ENCODE measurements at places on chromosomes 16 and 17.

- peak; percentile 66 for DNase-seq
Observed at GRCh38 chr17:1515640-1516387, 598 bp downstream of the INPP5K start.

DNA sequence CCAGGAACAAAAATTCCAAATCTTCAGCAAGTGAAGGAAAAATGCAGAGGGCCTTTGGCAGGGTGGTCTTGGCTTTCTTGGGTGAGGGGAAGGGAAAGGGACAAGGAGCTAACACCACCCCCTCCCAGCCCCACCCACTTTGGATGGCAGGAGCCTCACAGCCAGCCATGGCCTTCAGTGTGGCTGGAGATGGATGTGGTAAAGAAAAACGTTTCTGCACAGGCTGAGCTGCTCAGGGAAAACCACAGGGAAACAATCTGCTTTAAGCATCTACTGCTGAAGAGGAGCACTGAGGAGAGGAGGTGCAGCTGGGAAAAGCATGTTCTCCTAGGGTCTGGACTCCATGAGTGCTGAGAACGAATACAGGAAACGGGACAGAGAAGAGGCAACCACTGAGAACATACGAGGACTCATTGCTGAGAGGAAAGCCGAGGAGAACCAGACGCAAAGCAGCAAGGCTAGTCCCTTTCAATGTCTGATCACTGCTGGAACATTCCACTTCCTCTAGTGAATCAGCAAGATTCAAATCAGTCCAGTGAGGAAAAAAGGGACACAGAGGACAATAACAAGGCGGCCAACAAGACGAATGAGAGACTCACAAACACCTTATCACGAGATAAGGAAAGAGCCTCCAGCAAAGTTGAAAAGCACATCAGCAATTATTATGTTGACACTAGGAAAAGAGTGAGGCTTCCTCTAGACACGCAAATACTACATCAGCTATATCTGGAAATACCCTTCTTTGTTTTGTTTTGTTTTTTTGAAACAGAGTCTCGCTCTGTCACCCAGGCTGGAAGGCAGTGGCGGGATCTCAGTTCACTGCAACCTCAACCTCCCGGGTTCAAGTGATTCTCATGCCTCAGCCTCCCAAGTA, 41.7 kb downstream of the ZZEF1 start:
- peak; percentile 28 for DNase-seq

DNA sequence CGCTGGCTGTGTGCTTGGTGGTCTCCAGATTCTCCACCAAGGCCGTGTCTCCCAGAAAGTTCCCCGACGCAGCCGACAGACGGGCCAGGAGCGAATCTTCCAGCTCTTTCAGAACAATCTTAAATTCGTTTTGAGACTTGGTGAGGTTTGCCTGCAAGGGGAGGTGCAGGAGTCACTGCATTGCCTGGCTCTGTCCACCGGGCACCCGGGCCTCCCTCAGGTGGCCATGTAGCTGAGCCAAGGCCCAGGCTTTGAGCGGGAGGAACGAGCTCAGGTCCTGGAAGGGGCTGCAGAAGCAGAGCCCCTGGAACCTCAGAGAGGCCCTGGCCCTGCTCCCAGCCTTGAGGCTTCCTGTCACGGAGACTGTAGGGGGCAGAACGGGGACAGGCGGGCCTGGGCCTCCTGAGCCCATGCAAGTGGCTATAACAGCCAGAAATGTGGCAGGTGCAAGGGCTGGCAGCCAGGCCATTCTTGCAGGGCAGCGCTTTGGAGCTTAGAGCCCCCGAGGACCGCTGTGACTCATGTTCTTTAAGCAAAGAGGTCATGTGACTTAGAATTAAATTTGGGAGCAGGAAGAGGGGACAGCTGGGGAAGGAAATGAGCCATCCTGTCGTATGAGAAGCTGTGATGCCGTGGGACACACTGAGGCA, 72.4 kb downstream of the PGS1 start:
- no peak for DNase-seq

DNA sequence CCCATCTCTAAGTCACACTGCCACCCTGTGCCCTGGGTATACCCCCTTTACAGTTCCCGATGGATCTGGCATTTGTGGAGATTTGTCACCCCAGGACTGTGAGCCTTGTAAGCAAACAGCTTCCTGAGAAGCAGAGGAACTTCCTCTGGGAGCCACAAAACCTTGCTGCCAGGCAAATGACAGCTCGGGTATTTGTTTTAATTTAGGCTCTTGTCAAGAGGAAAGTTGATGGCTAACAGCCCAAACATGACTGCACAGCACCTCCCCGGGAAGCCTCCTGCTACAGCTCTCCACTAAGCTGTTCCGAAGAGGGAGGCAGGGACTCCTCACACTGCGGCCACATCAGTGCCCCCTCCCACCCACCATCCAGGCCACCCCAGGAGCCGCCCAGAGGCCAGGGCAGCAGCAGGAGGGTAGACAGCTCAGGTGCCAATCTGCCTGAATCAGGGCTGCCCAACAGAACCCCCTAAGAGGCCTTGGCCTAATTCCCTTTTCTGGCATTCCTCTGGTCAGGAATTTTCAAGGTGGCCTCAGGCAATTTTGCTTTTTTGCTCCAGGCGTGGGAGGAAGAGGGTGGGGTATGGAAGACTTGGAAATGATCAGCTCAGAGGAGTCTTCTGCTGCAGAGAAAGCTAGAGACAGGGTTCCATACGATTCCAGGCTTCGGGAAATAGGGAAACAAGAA, 2.6 kb downstream of the ABR start:
- DNase-seq = no peak

DNA sequence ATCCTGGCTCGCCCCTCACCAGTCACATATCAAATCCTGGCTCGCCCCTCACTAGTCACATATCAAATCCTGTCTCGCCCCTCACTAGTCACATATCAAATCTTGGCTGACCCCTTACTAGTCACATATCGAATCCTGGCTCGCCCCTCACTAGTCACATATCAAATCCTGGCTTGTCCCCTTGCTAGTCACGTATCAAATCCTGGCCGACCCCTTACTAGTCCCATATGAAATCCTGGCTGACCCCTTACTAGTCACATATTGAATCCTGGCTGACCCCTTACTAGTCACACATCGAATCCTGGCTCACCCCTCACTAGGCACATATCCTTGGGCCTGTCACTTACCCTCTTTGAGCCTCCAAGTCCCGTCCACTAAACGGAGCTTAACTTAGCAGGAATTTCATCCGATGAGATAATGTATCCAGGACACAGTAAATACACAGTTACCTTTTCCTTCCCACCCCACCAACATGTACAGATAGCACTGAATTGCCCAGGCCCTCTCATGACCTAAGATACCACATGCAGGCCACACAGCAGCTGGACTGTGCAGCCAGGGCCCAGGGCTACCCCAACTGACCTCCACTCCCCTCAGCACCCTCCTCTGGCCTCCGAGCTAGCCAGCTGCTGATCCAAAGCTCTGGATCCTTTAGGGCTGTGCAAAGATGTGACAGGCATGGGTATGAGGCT, 157.8 kb upstream of the RPH3AL start:
- DNase-seq = no peak

DNA sequence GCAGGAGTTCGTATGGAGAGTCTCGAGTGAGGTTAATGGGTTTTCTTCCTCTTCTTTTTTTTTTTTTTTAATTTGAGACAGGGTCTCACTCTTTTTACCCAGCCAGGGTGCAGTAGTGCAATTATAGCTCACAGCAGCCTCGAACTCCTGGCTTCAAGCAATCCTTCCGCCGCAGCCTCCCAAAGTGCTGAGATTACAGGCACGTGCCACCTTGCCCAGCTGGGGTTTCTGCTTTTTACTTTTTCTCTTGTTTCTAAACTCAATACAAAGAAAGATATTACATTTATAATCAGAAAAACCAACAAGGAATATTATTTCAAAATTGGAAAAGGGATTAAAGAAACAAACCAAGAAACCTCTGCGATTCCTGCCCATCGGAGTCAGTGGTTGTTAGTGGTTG, 175.9 kb downstream of the SEC14L1 start:
- DNase-seq = no peak

- DNase-seq = peak; percentile 33
Observed at GRCh38 chr17:19646788-19647696, 1.5 kb upstream of the ALDH3A2 start.

DNA sequence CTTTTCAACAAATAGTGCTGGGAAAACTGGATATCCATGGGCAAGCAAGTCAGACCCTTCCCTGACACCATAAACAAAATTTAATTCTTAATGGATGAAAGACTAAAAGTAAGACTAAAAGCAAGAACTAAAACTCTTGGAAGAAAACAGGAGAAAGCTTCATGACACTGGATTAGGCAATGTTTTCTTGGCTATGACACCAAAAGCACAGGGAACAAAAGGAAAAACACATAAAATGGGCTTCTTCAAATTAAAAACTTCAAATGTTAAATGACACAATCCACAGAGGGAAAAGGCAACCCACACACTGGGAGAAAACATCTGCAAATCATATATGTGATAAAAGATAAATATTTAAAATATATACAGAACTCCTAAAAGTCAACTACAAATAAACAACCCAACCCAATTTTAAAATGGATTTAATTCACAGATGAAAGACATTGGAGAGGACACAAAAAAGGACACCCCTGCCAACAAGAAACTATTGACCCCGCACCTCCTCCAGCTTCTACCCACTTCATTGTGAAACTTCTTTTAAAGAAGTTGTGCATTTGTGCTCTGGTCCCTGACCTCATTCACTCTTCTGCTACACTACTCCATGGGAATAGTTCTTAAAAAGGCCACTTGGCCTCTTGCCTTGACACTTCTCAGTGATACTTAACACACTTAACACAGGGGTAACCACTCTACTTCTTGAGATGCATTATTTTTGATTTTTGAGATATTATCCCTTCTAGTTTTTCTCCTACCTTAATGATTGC, 80.3 kb downstream of the TRIM37 start:
- DNase-seq = no peak

DNA sequence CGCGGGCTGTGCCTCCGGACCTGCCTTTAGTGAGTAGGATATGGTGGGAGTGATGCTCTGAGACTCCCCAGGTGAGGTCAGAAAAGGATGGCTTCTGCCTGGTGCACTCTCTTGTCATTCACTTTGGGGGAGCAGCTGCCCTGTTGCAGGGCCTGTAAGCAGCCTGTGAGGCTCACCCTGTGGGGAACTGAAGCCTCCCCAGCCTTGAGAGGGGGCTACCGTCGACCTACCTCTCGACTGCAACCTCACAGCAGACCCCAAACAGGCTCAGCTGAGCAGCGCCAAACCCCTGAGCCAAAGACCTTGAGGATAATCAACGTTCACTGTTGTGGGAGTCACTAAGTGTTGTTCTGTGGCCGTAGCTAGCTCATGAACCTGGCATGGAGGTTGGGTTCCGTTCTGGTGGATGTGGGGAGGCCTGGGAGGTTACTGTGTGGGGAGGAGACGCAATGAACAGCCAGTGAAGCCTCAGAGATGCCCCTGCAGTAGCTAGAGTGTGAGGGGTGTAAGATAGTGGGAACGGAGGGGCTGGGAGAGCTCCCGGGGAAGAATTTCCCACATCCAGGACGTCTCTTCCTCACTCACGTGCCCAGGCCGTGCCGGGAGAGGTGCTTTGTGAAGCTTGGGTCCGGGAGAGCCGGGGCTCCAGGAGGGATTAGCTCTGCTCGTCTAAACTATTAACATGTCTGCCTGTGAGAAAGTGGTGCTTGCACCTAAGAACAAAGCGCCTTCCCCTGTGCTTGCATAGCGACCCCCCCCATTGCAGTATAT, 38.8 kb downstream of the METRNL start:
- no peak for DNase-seq

GRCh38 chr16:74813109-74813641, 38.6 kb upstream of the FA2H start:
- DNase-seq = peak; percentile 89

DNA sequence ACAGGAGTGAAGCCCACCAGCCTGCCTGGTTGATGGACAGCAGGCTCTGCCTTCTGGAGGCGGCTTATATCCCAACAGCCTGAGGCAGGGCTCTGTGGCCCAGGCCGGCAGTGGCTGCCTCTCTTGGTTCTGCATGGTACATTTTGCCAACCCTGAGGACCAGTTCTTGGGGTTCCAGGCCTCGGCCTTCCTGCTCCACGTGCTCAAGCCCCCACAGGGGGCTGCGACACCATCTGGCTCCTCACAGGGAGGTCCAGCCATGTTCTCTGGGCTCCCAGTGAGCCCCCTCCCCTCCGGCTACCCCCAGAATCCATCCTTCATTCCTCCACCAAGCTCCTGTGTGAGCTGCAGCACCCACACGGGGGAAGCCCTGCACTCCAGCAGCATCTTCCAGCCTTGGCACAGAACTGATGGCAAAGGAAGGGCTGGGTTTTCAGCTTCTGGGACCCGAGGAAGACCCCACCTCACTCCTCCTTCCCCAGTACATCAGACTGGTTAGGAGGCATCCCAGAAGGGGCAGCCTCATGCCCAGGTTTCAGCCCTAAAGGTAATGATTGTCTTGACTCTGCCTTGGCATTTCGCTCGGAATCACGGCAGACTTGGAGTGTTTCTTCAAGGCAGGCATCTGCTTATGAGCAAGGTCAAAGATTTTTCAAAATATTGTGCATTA, 231.2 kb downstream of the CPPED1 start:
- DNase-seq = no peak

DNA sequence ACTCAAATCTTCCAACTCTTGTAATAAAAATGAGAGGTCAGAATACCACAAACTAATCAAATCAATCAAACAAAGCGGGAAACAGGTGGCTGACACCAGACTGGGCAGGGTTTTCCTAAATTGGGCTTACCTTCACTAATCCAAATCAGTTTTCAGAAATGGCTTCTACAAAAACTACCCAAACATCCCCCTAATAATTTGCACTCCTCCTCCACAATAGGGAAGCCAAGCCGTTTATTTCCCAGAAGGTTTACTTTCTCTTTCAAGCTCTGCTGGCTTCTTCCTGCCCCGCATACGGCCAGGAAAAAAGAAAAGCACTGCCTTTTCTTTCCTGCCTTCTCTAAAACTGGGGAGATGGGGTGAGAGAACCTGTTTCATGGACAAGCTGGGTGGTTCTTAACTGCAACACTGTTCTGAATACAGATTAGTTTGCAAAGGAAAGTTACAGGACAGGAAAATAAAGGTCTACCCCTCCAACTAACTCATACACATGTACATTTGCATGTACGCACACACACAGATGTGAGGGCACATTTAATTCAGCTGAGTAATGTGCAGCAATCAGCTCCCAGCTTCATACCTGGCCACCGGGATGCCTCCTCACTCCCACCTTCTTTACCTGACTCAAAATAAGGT, 9.2 kb downstream of the STAT3 start:
- peak; percentile 35 for DNase-seq

DNA sequence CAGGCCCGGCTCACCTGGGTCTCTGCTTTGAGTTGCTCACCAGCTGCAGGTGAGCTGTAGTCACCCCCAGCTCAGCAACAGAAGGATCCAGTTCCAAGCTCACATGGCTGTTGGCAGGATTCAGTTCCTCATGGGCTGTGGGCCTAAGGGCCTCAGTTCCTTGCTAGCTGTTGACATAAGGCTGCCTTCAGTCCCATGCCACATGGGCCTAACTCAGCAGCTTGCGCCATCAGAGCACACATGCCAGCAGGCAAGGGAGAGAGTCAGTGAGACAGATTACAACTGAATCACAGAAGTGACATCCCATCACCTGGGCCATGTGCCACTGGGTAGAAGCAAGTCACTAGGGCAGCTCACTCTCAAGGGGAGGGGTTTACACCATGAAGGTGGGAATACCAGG, 24.7 kb downstream of the PSMD7 start:
- no peak for DNase-seq

GRCh38 chr16:30741461-30741914, 6.7 kb upstream of the PHKG2 start:
- DNase-seq = no peak
